ENCODE measurements at places on chromosomes 6 and 20.

DNA sequence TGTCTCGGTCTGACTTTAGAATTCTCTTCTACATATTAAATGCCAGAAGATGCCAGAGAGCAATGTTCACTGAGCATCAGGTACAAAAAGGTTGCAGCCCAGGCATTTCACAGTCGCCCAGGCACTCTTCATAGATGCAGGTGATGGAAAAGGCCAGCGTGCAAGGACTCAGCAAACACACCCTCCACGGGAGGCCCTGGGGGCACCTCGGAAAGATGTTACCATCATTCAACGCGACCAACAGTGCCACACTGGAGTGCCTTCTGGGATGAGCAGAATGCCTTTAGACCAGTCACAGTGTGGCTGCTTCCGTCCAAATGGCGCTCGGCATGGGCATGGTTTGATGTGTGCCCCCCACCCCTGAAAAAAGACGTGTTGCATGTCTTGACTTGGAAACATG is 4.5 kb upstream of the RAMACL start:
- no peak for DNase-seq

DNA sequence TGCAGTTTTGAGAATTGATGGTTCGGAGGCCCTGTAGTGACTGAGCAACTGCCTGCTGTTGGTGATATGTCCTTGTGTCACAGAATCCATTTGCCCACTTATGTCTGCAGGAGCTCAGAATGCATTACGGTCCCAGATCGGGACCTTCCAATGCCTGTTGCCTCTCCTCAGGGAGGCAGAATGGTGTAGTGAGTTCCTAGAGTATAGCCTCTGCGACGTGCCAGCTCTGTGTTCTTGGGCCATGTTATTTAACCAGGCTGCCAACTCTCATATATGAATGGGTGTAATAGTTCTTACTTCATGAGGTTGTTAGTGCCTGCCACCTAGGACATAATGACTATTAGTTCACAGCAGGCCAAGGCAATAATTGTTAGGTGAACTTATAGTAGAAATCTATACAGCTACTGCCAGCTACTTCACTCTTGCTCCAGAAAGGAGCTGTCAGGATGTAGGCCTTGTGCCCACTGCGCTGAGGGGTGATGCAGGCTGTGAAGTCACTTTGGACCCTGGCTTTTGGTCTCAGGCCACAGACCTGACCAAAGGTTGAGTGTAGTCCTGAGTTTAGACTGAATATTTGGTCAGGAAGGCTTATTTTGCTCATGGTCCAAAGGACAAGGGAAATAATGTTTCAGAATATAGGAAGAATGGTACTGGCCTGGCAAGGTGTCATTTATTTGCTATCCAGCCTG is 82.1 kb downstream of the ASXL1 start:
- no peak for DNase-seq

- DNase-seq = peak; percentile 38
Observed at GRCh38 chr6:4726645-4727044, 49.6 kb upstream of the CDYL start.

GRCh38 chr6:109834595-109835437 is 143.3 kb upstream of the GPR6 start:
- no peak for DNase-seq

DNA sequence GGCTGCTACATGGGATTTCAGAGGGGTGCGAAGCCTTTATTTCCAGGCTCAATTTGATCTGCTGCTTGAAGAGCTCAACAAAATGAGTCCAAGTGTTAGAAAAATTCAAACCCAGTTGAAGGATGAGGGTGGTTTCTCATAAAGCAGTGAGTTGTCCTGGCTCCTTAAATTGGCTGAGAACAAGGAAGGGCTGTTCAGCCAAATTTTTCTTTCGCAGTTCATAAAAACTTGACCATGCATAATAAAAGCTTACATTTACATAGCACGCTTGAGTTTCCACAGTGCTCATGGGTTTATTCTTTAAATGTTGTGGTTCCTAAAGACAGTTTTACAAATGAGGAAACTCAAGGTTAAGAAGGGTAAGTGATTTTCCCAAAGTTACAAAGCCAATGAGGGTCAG is 174.4 kb upstream of the FOXA2 start:
- DNase-seq = no peak

DNA sequence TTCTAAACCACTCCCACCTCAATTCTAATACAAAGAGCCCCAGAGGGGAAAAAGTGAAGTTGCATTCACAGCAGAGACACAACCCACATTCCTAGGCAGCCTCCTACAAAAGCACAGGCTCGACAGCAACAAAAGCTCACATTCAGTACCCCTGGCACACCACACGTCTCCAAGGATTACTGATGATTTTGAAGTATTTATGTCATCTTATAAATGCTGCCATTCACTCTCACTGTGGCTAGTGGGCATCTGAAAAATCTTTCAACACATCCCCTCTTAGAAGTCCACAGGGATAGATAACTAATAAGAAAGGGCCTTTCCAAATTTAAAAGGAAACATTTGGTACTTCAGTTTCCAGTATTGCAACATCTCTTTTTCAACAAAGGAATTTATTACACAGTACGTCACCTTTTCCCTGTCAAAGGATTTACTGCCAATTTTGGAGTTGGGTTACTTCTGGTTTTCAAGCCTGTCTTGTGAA is 146.7 kb downstream of the TASP1 start:
- DNase-seq = no peak

- no peak for DNase-seq
Observed at GRCh38 chr6:15480525-15480924, 182.3 kb downstream of the DTNBP1 start.

- peak; percentile 19 for DNase-seq
Observed at GRCh38 chr20:56391596-56392131, 351 bp downstream of the AURKA start.

- no peak for DNase-seq
Observed at GRCh38 chr20:1622450-1622849, 2.6 kb upstream of the SIRPB1 start.

DNA sequence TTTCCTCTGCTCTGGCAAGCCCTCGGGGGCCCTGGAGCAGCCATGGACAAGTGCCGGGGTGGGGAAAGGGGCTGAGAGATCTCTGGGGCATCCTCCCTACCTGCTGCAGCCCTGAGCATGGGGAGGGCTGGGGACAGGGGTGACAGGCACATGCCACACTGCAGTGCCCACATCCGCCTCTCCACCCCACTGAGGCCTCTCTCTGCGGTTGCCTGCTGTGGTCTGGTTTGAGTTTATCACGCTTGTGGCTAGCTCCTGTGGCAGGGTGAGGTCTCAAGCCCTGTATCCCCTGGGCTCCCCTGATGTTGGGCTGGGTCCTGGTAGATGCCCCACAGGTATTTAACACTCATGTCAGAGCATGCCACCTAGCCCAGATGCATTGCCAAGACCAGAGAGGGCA is 52.9 kb upstream of the MLN start:
- DNase-seq = peak; percentile 70

GRCh38 chr6:81309811-81310210 is 442.7 kb downstream of the TENT5A start:
- no peak for DNase-seq

- peak; percentile 77 for DNase-seq
Observed at GRCh38 chr20:33685328-33686099, 671 bp downstream of the E2F1 start.

GRCh38 chr6:138455746-138456400 is 43.4 kb downstream of the NHSL1 start:
- DNase-seq = no peak

- DNase-seq = no peak
Observed at GRCh38 chr6:167347226-167347625, 22.3 kb downstream of the TTLL2 start.

DNA sequence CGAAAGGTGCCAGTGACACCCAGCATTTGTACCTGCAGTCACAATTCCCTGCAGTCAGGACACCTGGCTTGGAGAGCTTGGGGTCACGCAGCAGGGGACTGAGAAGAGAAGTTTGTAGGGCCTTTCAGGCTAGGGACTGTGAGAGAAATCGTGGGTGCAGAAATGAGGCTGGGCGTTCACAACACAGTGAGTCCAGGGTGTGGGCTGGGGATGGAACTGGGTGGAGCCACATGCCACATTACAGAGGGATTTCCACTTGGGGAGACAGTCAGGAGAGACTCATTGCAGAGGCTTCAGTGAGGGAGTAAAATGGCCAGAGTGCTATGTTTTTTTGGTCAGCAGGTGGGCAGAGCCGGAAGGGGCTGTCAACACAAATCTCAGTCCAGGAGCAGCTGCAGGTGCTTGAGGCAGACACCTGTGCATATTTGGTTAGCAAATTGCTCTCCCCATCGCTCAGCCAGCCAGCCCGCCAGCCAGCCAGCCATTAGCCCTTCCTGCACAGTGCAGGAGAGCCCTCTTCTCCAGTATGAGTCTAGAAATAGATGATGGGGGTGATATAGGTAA is 7.4 kb downstream of the ITPR3 start:
- no peak for DNase-seq

DNA sequence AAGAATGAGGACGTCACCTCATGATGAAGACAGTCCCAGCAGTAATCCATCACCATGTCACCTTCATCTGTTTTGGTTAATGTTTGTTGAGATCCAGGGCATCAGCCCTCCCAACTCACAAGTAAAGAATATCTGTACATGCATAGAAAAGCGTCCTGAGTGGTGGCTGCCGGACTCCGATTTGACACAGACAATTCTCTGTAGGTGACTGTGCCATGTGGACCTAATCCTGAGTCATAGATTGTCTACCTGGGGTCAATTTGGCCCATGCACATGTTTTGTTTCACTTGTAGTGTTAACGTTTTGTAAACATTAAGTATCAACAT is 168.4 kb upstream of the UST start:
- no peak for DNase-seq

DNA sequence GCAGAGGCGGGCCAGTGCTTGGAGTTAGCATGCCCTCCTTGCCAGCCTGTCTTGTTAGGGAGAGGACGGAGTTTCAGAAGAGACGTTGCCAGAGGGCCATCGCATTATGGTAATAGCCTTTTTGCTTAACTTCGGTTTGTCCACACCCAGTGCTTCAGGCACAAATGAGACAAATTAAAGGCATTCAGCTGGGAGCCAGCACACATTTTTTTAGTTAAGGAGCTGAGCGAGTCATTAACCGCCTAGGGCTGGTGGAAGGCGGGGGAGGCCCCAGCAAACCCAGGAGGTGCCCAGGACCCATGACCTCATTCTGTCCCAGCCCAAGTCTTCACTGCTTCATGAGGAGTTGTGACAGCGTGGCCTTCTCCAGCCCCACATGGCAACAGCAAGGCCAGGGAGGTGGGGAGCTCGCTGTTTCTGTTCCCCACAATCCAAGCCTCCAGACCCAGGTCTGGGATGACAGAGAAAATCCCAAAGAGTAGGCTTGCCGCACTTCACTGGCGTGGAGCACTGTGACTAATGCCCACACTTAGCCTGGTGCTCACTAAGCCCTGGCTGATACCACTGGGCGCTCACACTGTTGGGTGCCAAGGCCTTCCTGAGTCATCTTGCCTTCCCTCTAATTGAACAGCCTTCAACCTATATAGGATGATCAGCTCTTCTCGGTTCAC is 237.1 kb downstream of the ANKRD60 start:
- DNase-seq = no peak

DNA sequence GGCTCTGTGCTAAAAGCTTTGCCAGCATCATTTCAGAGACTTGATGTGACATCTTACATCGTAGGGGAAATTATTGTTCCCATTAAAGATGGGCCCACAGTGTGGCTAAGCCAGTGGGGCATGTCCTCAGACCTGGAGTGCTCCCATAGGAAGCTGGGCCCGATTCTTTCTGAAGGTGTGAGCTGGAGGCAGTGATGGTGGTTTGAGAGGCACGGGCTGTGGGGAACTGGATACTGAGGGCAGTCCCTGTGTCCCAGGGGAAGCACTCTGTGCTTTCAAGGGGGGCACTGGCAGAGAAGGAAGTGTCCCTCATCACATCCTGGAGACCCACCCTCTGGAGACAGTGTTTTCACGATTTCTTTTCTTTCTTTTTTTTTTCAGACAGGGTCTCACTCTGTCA is 8.6 kb upstream of the FAM110A start:
- no peak for DNase-seq

DNA sequence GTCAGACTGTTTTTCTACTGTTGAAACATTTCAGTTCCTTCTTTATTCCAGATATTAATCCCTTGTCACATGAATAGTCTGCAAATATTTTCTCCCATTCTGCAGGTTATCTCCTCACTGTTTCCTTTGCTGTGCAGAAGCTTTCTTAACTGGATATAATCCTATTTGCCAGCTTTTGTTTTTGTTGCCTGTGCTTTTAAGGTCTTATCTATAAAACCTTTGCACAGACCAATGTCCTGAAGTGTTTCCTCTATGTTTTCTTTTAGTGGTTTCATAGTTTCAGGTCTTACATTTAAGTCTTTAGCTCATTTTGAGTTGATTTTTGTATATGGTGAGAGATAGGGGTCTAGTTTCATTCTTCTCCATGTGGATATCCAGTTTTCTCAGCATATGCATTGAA is 19.2 kb downstream of the NCOA6 start:
- no peak for DNase-seq

GRCh38 chr6:29426654-29427053 is 11.9 kb downstream of the OR12D1 start:
- no peak for DNase-seq

GRCh38 chr6:123769431-123769830 is 34.2 kb upstream of the NKAIN2 start:
- no peak for DNase-seq

GRCh38 chr6:53524455-53524815 is 20.5 kb downstream of the GCLC start:
- no peak for DNase-seq

GRCh38 chr6:139597771-139598755 is 223.6 kb upstream of the CITED2 start:
- peak; percentile 36 for DNase-seq

GRCh38 chr6:6003621-6004366 is 2.9 kb downstream of the NRN1 start:
- DNase-seq = no peak

GRCh38 chr6:134098276-134098675 is 45.9 kb upstream of the SLC2A12 start:
- DNase-seq = no peak

DNA sequence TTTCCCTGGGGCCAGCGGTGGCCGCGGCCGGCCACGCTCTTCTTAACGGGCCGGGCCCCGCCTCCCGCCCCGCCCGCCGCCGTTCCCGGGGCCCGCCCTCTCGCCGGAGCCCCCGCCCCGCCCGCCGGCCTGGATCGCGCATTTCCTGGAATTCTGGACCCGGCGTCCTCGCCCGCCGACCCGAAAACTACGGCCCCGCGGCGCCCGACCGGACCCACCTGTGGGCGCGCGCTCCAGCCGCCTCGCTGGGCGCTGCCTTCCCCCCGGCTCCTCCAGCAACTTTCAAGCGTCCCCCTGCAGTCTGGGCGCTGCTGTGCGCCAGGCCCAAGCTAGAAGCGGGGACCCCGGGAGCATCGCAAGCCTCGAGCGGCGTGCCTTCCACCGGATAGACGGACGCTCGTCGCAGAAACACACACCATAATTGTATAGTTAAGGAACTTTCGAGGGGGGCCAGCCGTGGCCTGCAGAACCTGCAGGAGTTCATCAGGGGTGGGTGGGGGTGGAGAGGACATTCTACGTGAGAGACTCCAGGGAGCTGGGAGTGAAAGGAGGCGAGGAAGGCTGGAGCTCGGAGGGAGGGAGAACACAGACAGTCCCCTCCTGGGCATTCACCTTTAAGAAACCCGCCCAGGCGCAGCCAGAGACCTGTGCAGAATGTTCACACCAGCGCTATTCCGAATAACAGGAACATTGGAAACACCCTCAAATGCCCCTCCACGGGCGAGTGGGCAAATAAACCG is at the start of gene ADA:
Gene ADA, minus strand, starts transcription at position 16 of the 740 bp plus-strand sequence. CDS start 92 bp downstream, outside the sequence.
- peak; percentile 19 for DNase-seq

All from hematopoietic multipotent progenitor cell treated with erythropoietin and hydrocortisone succinate and interleukin-3 and kit ligand, for 8 days (in vitro differentiated cells).